ENCODE measurements at places on chromosomes 7 and 10.

- DNase-seq, result no peak
These were observed 44.7 kb downstream of the KLF6 start for GRCh38 chr10:3740157-3740871.

DNA sequence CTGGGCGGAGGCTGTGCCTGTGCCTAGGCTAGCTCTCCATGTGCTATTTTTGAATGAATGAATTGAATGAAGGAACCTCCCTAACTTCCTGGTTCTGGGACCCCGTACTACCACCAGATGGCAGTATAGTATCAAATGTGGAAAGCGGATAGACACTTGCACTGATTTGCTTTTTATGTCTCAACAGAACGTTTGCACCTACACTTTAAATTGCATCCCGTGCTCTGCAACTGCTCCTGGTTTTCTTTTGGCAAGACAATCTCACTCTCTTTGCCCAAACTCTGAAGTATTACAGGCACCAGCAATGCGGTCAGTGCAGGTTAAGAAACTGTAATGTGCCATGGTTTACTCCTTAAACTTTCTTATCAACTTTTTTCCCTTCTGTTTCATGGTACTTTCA, 6.5 kb downstream of the FZD8 start:
- peak; percentile 42 for DNase-seq

DNA sequence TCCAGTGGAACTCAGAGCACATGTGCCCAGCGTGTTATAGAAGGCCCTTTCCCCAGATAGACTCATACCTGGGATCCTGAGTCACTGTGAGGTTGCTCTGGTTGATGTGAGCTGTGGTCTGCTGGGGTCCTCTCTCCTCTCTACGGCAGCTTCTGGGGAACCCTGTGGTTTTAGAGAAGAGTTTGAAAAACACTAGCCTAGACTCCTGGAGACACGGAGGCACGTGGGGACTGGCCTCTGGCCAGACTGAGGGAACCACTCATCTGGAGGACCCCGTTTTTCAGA, 10.3 kb downstream of the ZNF775 start:
- DNase-seq, result no peak

GRCh38 chr7:5344342-5344741, 61.6 kb downstream of the SLC29A4 start:
- DNase-seq, result no peak
